Cardiac fibroblast (primary cell): ENCODE measurements at places on chromosomes 7 and 10.

DNA sequence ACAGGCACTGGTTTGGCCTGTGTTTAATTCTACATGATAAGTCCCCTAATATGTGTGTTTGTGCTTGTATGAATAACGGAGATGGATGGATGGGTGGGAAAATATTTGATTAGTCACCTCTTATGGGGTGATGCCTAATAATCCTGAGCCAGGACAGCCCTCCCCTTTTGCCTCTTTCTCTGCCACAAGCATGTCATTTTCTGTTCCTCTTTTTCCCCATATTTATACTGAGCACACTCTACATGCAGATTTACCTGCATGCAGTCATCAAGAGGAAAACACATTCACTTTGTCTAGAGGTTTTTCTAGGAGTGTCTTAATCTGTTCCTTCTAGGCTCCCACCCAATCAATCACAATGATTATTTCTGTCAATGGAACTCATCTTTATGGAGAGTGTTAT, 111.6 kb upstream of the TBX20 start:
- no peak for DNase-seq

DNA sequence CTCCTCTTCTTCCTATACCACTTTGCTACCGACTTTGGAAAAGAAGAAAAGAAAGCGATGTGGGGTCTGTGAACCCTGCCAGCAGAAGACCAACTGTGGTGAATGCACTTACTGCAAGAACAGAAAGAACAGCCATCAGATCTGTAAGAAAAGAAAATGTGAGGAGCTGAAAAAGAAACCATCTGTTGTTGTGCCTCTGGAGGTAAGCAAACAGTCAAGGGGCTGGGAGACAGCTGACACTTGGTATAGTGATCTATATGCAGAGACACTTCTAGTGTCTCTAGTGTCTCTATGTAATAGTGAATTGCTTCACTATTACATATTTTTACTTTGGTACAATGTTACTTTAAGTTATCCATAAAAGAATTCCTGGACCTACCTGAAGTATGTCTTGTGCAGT, 13.9 kb downstream of the TET1 start:
- no peak for DNase-seq

GRCh38 chr10:37721100-37721499, 136.3 kb downstream of the ZNF248 start:
- no peak for DNase-seq

DNA sequence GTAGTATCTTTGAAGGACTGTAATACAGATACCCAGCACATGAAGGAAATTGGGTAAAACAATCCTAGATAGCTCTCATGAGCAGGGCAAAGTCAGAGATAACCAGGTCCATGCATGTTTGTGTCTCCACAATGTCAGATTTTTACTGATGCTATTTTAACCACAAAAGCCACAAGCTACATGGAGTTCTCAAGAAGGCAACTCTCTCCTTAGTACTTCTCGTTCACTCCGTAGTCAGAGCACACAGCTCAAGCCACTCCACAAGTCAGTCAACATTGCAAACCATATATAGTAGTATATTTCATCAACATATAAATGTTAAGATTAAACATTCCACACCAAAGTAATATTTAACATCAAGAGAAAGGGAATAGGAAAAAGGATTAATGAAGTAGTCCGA, 98.0 kb upstream of the PIK3CG start:
- DNase-seq: peak; percentile 29

GRCh38 chr7:106062006-106062405, 50.1 kb downstream of the SYPL1 start:
- no peak for DNase-seq

DNA sequence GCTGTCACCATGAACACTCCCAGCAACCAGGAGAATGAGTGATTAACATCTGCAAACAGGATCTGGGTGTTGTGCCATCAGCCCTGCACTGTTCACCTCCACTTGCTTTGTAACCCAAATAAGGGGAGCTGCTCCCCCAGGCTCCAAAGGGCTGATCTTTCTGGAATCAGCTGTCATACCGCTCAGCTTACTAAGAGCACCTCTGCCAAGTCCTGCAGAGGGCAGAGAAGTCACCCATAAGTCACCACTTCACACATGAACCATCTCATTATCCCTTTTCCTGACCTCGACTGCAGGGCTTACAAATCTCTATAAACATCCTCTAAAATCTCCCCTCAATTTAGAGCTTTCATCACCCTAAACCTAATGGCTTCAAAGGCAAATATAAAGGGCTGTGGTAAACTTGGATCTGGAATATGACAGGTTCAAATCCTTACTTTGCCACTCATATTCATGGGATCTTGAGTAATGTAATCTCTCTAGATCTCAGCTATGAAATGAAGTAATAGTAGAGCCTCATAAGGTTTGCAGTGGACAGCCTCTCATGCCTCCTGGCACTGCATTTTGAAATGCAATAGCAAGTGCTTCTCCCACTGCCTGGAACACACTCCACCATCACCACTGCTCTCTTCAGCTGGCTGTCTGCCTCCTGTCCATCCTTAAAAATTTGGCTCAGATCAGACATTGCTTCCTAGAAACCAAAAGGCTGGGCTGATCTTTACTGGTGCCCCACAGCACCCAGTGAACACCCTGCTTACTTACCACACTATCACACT, 38.8 kb downstream of the ERLIN1 start:
- no peak for DNase-seq

- no peak for DNase-seq
These were observed 15.9 kb downstream of the NMT2 start for GRCh38 chr10:15152556-15152955.

GRCh38 chr10:60958892-60959601, 15.1 kb upstream of the RHOBTB1 start:
- peak; percentile 48 for DNase-seq
